ENCODE measurements at places on chromosomes 13 and 19.

- no peak for DNase-seq
Measured at GRCh38 chr19:16208064-16208759, 10.5 kb downstream of the AP1M1 start.

GRCh38 chr19:34353546-34353945, 11.4 kb upstream of the GPI start:
- no peak for DNase-seq

GRCh38 chr13:24073657-24074056, 86.9 kb upstream of the SPATA13 start:
- DNase-seq: no peak

DNA sequence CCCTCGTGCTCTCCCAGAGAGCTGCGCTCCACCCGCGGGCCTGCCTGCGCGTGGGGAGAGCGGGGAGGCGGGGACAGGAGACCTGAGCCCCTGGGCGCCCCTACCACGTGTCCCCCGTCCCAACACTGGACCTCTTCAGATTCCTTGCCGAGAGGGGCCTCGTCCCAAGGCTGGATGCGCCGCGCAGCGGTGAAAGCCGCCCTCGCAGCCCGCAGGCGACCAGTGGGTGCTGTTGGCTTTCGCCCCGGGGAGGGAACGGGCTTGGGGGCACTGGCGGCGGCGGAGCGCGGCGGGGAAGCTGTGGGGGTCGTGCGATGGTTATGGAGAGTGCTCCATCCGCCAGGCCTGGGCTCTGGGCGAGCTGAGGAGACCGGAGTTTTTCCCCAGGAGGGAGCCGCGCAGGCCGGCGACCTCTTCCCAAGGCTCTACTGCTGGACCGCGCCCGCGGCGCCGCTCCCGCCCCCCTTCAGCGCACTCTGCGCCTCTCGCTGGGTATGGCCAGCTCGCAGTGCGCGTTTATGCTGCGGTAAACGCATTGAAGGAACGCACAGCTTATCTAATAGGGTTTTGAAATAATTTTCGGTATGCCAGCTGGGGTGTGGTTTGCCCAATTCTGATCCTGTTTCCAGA, 17.2 kb upstream of the RNF17 start:
- no peak for DNase-seq

DNA sequence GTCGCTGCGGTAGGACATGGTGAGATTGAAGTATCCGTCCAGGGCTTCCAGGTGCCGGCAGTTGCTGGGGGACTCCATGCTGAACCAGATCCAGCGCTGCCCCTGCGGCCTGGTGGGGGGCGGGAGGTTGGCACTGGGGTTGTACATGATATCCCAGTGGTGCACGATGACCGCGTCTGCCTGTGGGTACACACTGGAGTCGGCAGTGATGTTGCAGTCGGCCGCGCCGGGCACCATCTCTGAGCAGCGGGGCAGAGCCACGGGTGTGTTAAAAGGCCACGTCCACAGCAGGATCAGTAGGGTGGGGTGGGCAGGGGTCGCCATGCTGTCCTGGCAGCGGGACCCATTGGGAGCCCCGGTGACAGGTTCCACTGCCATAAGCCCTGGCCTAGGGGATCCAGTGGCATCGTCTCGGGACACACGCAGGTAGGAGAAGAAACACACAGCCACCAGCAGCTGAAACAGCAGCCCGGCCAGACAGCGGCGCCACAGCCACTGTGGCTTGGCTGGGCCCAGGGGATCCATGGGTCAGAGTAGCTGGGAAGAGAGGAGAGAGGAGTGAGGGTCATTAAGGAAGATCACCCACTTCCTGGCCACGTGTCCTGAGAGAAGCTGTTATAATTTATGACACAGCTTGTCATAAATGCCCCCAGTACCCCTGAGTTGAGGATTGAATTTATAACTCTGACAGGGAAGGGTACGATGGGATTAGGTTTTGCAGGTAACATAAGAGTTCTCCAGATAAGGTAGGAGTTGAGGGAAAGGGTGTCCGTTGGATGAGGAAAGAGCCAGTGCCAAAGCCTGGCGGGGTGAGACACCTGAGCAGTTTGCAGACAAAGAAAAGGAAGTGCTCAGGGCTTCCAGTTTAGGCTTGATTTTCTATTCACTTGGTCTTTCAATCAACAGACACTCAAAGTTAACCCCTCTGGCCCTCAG, 2.9 kb downstream of the FUT5 start:
- no peak for DNase-seq

- DNase-seq: no peak
Measured at GRCh38 chr13:35741657-35742056, 265.2 kb upstream of the MAB21L1 start.

DNA sequence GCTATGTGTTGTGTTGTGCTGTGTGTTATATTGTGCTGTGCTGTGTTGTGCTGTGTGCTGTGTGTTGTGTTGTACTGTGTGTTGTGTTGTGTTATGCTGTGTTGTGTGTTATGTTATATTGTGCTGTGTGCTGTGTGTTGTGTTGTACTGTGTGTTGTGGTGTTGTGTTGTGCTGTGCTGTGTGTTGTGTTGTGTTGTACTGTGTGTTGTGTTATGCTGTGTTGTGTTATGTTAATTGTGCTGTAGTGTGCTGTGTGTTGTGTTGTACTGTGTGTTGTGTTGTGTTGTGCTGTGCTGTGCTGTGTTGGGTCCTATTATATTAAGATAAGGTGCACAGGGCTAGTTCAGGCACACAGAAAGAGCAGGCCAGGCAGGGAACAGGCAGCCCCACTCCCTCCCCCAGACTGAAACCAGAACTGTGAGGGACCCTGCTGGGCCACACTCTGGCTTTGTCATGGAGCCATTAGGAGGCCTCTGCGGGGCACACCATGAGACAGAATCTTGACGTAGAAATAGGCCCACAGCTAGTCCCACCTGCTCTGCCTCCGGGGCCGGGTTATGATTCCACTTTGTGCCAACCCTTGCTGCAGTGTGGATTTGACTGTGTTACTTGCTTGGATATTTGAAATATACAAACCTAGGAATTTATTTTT, 12.1 kb downstream of the SOX1 start:
- DNase-seq: no peak

GRCh38 chr13:53560556-53560955, 531.9 kb downstream of the OLFM4 start:
- no peak for DNase-seq

DNA sequence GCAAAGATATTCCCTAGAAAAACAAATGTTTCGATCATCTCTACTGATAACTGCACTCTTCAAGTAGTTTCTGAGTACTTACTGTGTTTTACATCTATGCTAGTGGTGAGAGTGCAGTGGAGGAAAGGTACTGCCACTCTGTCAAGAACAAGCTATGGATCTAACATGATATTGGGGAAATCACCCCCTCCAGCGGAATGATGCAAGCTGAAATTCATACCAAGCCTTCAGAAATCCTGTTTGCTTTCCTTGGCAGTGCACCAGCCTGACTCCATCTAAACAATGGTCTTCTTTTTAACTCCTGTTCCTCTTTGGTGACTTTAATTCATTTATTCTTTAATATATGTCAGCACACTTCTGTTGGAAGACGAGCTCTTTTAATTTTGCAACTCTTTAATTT, 238.0 kb downstream of the PCDH9 start:
- no peak for DNase-seq

DNA sequence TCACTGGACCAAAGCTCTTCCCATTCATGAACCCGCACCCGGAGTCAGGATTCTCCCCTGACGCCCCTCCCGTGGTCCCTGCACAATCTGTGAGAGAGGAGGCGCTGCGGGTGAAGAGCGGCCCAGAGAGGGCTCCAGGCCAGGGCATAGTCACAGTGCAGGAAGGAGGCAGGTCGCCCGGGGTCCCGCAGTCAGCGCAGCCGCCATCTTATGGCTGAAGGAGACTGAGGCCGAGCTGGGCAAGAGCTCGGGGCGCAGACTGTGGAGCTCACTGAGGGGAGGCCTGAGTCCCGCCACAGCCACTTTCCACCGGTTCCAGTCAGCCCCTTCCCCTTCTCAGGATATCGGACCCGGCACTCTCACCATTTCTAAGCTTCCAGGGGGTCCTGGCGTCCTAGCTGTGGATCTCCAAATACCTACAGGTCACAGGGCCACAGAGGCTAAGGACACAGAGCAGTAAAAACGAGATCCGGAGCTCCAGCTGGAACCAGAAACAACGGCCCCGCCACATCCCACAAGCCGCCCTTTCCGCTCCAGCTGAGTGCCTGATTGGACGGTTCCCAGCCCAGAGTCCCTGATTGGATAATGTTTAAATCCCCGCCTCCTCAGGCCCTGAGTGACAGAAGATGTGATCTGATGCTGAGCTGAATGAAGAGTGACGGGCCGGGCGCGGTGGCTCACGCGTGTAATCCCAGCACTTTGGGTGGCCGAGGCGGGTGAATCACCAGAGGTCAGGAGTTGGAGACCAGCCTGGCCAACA, at the start of gene ZNF99:
Gene ZNF99 (minus strand): TSS at position 501 of the 760 bp plus-strand sequence. CDS start 135 bp downstream, at position 366.
- DNase-seq: no peak

- DNase-seq: peak; percentile 30
Measured at GRCh38 chr19:15280915-15281683, 48.9 kb upstream of the EPHX3 start.

DNA sequence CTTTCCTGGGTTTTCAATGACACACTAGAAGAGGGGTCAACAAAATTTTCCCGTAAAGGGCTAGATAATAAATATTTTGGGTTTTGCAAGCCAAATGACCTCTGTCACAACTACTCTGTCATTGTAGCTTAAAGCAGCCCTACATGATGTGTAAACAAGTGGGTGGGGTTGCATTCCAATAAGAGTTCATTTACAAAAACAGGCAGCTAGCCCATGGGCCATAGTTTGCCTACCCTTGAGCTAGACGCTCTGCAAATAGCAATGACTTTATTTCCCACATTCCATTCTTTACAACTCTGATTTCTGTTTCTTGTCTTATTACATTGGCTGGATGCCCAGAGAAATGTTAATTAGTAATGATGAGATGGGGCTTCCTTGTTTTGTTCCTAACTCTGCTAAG, 76.0 kb downstream of the ZNF557 start:
- no peak for DNase-seq

- no peak for DNase-seq
Measured at GRCh38 chr13:99977912-99978798, 3.4 kb upstream of the ZIC2 start.

- DNase-seq: no peak
Measured at GRCh38 chr13:77817521-77817920, 101.1 kb downstream of the EDNRB start.

DNA sequence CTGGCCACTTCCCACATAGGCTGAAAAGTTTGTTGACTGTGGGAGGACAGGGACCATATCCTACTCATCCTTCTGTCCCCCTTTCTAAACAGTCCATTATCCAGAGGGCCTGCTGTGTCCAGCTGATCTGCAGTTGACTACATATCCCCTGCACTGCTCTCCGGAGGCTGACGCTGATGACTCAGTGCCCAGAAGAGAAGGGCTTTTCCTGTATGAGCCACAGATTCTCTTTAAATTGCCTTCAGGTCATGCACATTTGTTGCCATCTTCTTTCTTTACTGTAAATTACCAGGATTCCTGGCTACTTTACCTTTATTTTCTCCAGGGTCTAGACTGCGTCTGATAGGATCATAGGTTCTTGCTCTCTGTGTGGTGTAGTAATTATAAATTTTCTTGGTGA, 125.2 kb downstream of the LACC1 start:
- DNase-seq: no peak

- DNase-seq: no peak
Measured at GRCh38 chr19:27779954-27780353, 1433.0 kb downstream of the UQCRFS1 start.

GRCh38 chr19:9078651-9079050, 8.2 kb upstream of the OR1M1 start:
- no peak for DNase-seq

DNA sequence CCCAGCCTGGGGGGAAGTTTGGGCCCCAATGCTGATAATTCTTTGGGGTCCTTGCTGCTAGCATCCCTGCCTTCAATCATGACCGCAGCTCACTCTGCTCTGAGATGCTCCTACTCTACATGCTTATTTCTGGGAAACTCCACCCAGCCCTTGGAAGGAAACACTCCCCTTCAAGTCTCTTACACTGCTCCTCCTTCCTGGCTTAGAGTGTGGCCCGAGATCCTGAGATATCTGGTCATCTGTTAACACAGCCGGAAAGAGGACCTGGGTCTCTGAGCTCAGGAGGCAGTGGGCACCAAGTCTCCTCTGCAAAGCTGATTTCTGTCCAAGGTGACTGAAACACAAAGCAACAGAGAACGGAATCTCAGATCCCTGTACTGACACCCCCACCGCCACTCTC, 33.0 kb downstream of the CYP4F2 start:
- DNase-seq: no peak

GRCh38 chr19:10686193-10686592, 15.0 kb upstream of the QTRT1 start:
- DNase-seq: no peak

DNA sequence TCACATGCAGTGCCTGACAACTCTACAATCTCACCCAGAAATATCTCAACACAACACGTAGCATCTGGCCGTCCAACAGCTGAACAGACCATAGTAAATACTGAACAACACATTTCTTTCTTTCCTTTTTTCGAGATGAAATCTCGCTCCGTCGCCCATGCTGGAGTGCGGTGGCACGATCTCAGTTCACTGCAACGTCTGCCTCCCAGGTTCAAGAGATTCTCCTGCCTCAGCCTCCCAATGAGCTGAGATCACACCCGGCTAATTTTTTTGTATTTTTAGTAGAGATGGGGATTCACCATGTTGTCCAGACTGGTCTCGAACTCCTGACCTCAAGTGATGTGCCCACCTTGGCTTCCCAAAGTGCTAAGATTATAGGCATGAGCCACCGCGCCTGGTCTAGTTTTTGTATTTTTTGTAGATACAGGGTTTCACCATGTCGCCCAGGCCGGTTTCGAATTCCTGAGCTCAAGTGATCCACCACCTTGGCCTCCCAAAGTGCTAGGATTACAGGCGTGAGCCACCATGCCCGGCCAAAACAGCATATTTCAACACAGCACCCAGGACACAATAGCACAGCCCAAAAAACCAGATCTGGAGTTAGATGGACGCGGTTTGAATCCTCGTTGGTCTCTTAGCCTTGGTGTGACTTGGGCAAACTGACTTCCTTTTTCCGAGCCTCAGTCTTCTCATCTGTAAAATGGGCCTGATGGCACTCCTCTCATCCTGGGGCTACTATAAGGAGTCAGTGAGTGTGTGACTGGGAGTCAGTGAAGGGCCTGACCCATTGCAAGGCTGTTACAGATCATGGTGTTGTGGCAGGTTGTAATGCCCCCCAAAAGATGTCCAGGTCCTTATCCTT, 22.6 kb downstream of the CYP2A6 start:
- no peak for DNase-seq

GRCh38 chr19:4316956-4317355, 12.6 kb downstream of the FSD1 start:
- no peak for DNase-seq
